Mammary epithelial cell (primary cell): ENCODE measurements at places on chromosomes 3 and 15. TPM values are rescaled to one million over a fixed set of nuclear protein-coding genes. Genes with fewer than 3 reads are reported as not detected.

CACNA2D2 gene
- 0.03 TPM for polyA plus RNA-seq

RAP2B gene
- 13.0 TPM for polyA plus RNA-seq

GABRR3 gene
- not detected for polyA plus RNA-seq

MOBP gene
- polyA plus RNA-seq: not detected

HRH1 gene
- polyA plus RNA-seq: 2.2 TPM

RPL29 gene
- 2,670 TPM for polyA plus RNA-seq

PAQR5 gene
- 19.2 TPM for polyA plus RNA-seq

SLC12A1 gene
- not detected for polyA plus RNA-seq

COL6A6 gene
- polyA plus RNA-seq: not detected

CHST13 gene
- not detected for polyA plus RNA-seq

DLEC1 gene
- polyA plus RNA-seq: not detected

C3orf22 gene
- not detected for polyA plus RNA-seq

HRG gene
- polyA plus RNA-seq: 0.20 TPM

RBP2 gene
- not detected for polyA plus RNA-seq

CEMIP gene
- polyA plus RNA-seq: 0.18 TPM

XXYLT1 gene
- polyA plus RNA-seq: 12.5 TPM

GSK3B gene
- polyA plus RNA-seq: 48.8 TPM

AHSG gene
- 0.94 TPM for polyA plus RNA-seq

TGM5 gene
- not detected for polyA plus RNA-seq

SPSB4 gene
- not detected for polyA plus RNA-seq

CHRFAM7A gene
- polyA plus RNA-seq: not detected

B3GNT5 gene
- 27.6 TPM for polyA plus RNA-seq

CACNA1D gene
- polyA plus RNA-seq: 0.26 TPM

PLCH1 gene
- polyA plus RNA-seq: 0.42 TPM

PGBD4 gene
- 0.94 TPM for polyA plus RNA-seq

CKMT1B gene
- polyA plus RNA-seq: 54.1 TPM

FOXB1 gene
- polyA plus RNA-seq: not detected

TMPRSS7 gene
- 0.03 TPM for polyA plus RNA-seq

APBA2 gene
- polyA plus RNA-seq: 0.14 TPM

SYNPR gene
- polyA plus RNA-seq: not detected

C3orf52 gene
- polyA plus RNA-seq: 6.7 TPM

IMPG2 gene
- 0.05 TPM for polyA plus RNA-seq

IGF2BP2 gene
- 6.1 TPM for polyA plus RNA-seq

FEZF2 gene
- polyA plus RNA-seq: not detected

NMNAT3 gene
- 0.19 TPM for polyA plus RNA-seq

WDR93 gene
- polyA plus RNA-seq: 0.03 TPM

ARNT2 gene
- polyA plus RNA-seq: 0.34 TPM

C2CD4A gene
- polyA plus RNA-seq: not detected

SCN11A gene
- polyA plus RNA-seq: not detected

ACAD9 gene
- 45.4 TPM for polyA plus RNA-seq

KBTBD13 gene
- polyA plus RNA-seq: not detected

CFAP20DC gene
- polyA plus RNA-seq: 5.9 TPM

GREM1 gene
- 0.03 TPM for polyA plus RNA-seq

C15orf40 gene
- 29.1 TPM for polyA plus RNA-seq

FRMD4B gene
- 26.5 TPM for polyA plus RNA-seq
